MG63 (cell line): ENCODE measurements at places on chromosomes 5 and 9.

DNA sequence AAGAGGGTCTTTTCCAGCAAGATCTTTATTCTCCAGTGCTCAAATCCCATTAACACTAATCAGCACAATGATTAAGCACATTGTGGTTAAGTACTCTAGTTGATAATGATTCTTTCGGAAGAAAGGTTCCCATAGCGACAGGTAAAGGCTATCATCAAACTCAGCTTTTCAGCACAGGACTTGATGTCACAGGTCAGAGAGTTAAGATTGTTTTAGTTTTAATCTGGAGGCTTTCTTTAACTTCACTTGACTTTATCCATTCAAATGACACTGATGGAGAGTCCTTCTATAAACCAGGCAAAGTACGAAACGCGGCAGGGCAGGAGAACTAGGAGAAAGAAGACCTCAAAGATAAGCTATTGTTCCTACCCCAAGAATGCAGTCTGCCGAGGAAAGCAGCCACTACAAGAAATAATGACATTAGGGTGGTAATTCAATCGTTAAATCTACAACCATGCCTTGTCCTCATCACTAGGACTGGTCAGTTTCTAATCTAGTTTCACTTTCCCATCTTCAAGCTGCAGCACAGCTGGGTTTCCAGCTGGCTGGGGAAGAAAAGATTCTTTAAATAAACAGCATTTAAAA, 4.6 kb downstream of the NRG2 start:
- peak; percentile 19 for DNase-seq

- DNase-seq = no peak
Observed at GRCh38 chr5:151427258-151427657, 20.1 kb upstream of the SLC36A1 start.

GRCh38 chr9:115229496-115229895, 111.5 kb upstream of the TNC start:
- no peak for DNase-seq

DNA sequence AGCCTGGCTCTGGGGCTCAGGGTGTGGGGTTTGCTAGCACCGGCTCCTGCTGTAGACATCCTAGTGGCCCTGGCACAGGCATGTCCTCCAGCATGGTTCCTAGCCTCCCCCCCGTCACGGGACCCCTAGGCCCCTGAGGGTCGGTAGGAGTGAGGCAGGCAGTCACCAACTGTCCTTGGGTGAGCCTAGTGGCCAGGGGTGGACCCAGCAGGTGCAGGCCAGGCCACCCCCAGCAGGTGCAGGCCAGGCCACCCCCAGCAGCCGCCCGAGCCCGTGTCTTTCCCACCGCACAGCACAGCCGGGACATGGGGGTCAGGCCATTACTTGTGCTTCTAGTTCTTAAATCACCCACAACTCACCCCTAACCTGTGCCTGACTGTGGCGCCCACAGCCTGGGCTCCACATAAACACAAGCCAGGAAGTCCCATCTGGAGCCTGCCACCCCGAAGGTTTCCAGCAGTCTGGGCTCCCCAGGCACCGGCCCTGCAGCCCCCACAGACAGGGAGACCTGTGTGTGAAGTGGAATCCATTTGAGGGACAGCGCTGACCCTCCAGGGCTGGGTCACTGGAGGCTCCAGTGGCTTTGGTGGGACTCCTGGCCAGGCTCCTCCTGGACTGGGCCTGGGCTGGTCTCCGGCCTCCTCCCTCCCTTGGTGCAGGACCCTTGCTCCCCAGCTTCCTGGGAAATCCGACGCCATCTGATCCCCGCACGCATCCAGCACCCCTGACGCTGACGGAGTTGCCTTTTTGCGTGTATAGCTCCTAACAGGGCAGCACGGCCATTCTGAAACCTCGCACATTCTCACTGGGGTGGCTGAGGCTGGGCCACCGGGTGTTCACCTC, 114.1 kb upstream of the LPCAT1 start:
- DNase-seq = no peak

GRCh38 chr5:139775872-139776271, 19.7 kb upstream of the PSD2 start:
- no peak for DNase-seq

GRCh38 chr5:100889165-100889743, 13.8 kb downstream of the ST8SIA4 start:
- no peak for DNase-seq

DNA sequence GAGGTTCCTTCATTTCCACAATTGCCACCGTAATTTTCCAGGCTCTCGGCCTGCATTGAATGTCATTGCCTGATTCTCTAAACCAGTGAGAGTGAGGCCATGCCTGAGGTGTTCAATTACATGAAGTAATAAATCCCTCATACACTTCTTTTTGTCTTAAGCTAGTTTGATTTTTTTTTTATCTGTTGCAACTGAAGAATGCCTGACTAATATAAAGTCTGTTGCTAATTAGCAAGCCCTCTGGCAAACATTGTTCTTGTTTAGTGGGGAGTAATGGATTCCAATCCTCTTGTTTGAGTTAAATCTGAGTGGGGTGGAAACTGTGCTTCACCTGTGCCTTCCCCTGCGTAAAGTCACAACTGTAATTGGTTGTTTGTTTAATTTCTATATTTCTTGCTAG, 338.1 kb upstream of the ATP10B start:
- no peak for DNase-seq

GRCh38 chr5:134079748-134080581, 34.5 kb upstream of the TCF7 start:
- DNase-seq = no peak

GRCh38 chr9:129698254-129698757, 32.9 kb downstream of the PRRX2 start:
- peak; percentile 82 for DNase-seq

- no peak for DNase-seq
Observed at GRCh38 chr5:101675510-101676219, 620.4 kb downstream of the SLCO4C1 start.

DNA sequence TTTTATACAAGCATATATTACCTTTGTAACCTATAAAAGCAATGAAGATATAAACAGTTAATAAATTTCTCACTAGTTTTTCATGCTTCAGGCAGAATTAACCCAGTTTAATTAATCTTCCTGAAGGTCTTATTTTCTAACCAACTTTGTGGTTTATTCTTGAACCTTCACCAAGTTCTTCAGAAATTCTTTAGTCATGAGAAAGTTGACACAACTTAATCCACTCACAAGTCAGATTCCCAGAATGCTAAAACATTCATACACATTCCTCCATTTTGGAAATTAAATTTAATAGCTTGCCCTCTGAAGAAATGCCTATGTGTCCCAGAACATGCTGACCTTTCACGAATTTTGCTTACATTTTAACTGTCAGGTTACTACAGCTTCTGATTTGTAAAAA, 105.4 kb upstream of the PAM start:
- no peak for DNase-seq

DNA sequence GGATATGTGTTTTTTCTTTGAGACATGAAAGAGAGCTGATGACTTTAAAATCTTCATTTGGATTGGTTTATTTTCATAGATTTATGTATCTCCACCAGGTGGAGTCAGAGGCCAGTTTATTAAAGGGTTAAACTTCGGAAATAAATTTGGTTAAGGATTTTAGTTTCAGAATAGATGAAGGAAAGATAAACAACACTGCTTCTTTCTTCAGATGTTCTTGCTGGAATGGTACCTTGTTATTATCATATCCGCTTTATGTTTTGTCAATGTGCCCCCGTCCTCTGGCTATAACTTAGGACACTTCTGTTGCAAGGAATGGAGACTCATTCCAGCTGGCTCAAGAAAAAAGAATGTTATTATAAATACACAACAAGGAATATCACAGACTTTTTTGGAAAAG, 81.2 kb downstream of the ALDH1A1 start:
- no peak for DNase-seq

DNA sequence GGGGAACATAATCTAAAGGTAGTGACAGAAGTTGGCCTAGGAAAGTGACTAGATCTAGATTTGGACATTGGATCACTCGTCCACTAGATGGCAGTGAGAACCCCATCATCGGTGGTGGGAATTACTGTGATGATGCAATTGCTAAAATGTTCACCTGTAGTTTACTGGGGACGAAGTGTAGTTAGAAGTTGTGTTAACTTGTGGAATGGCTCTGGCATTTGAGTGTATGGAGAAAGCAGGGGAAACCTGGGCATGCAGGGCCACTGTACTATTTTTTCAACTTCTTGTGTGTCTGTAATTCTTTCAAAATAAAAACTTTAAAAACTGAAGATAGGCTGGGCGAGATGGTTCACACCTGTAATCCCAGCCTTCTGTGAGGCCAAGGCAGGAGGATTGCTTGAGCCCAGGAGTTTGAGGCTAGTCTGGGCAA, 75.5 kb downstream of the PHAX start:
- peak; percentile 37 for DNase-seq

GRCh38 chr5:100424787-100425186, 110.4 kb upstream of the FAM174A start:
- DNase-seq = no peak

GRCh38 chr9:125608489-125609224, 98.4 kb downstream of the MAPKAP1 start:
- no peak for DNase-seq

DNA sequence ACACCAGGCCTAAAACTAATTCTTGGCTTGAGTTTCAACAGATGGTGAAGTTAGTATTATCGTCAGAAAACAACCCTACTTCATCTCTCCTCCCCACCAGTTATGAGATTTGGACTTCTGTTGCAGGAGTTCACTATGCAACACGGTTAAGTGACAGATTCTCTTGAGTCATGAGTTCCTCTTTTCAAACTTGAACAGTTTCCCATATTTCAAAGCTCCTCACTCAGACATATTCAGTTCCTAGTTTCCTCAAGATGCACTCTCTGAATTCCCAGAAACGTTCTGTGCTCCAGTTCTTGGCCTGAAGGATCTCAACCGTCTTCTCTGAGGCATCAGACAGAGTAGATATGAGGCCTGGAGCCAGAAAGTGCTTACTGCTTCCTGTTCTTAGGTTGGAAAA, 7.3 kb upstream of the PTGER4 start:
- no peak for DNase-seq

- no peak for DNase-seq
Observed at GRCh38 chr5:154135125-154135817, 55.3 kb upstream of the GALNT10 start.

GRCh38 chr5:155514105-155514563, 500.6 kb downstream of the KIF4B start:
- no peak for DNase-seq

GRCh38 chr5:176362233-176362490, 598 bp upstream of the KIAA1191 start:
- no peak for DNase-seq

GRCh38 chr5:11520241-11520930, 383.9 kb downstream of the CTNND2 start:
- no peak for DNase-seq

DNA sequence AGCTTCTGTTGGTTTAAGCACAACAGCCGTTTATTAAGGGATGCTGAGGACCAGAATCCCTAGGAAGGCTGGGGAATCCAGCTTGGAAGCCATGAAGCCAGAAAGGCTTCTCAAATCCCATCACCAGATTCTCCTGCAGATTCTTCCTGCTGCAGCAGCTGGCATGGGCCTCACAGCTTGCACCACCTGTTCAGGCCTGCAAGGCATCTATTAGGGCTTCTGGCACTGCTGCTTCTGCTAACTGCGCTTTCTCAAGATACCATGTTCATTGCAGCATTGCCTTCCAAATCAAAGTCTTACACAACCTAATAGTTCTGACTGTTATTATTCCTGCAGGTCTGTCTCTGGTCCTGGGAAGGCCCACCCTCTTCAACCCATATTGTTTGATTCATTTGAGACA, 51.2 kb upstream of the ZNF366 start:
- DNase-seq = no peak

DNA sequence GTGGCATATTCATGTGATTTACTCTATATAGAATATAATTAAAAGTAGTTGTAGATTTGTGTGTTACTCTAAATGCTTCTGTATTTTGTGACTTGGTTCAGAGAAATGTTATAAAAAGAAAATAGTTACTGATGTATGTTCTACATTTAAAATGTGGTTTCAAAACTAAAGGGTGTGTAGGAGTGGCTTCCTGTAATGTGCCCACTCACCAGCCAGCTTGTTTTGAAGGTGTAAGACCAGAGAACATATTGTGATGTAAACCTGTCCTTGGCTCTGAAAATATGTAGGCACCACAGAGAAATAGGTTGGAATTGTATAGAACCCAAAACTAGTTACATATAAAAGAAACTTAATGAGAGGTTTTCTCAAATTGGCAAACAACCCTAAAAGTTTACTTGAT, 51.2 kb upstream of the ARRDC3 start:
- no peak for DNase-seq

- DNase-seq = no peak
Observed at GRCh38 chr9:93422977-93423616, 28.4 kb upstream of the FAM120A start.

DNA sequence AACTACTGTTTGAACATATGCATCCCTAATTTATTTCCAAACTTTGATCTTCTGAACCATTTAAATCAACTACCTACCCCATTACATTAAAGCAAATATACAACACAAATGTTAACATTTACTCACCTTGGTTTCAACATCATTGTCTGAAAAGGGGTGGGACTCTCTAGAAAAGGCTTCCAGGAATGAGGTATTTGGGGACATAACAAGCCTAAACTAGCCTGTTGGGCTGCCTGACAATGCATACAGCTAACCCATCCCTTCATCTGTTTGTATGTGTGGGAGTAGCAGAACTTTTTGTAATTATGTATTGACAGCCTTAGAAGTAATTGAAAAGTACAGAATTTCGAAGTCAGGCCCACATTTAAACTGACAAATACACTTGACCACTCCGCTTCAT, 2225.9 kb upstream of the C9orf72 start:
- no peak for DNase-seq

GRCh38 chr5:33833237-33833575, 58.6 kb downstream of the ADAMTS12 start:
- DNase-seq = no peak

DNA sequence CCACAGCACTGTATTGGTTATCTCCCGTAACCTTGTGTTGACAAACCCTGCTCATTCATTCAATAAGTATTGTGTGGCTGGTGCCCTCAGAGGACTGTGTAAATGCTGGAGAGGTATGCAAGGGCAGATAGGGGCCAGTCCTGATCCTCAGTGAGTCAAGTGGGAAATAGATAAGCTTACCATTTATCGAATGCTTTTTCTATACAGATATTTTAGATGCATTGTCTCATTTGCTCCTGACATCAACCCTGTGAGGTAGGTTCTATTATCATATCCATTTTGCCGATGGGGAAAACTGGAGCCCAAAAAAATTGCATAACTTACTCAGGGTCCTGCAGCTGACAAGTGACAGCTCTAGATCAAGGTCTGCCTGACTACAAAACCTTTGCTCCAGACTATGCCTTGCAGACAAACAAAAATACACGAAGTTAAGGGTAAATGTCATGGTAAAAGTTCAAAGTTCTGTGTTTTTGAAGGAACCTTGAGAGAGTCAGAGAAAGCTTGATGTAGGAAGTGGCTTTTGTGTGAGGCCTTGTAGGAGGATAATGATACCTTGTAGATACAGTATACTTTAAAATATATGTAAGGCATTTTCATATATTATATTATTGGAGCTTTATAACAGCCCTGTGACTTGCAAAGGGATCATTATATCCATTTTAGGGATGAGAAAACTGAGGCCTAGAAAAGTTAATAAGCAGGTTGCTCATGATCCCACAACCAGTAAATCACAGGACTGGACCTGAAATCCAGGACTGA, 22.7 kb downstream of the CYFIP2 start:
- no peak for DNase-seq

- DNase-seq = no peak
Observed at GRCh38 chr9:124493794-124494479, 13.3 kb downstream of the NR5A1 start.
